Fibroblast of skin of right quadriceps (primary cell): ENCODE measurements at places on chromosomes 4 and X.
A peak's percentile ranks its signal among the peaks of the same experiment; 100 is the strongest.

DNA sequence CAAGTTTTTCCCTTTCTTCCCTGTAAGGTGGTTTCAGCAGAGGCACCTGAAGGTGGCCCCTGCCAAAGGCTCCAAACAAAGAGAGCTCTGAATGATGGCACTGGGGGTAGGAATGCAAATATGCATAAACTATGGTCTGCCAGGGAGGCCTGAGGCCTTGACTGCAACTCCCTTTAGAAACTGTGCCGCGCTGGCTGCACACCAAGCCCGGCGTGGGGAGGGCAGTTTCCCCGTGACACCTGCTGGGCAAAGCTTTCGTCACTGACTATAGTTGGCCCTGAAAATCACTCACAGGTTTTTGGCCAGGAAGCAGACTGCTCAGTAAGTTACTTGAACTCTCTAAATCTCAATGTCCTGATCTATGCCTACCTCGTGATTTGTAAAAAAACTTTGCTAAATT lies 97.8 kb upstream of the ATOH1 start:
- no peak for DNase-seq

GRCh38 chr4:42454755-42455420 lies 57.6 kb downstream of the SHISA3 start:
- no peak for DNase-seq

- peak; percentile 32 for DNase-seq
Measured at GRCh38 chr4:155960522-155960921, 6.9 kb upstream of the CTSO start.

DNA sequence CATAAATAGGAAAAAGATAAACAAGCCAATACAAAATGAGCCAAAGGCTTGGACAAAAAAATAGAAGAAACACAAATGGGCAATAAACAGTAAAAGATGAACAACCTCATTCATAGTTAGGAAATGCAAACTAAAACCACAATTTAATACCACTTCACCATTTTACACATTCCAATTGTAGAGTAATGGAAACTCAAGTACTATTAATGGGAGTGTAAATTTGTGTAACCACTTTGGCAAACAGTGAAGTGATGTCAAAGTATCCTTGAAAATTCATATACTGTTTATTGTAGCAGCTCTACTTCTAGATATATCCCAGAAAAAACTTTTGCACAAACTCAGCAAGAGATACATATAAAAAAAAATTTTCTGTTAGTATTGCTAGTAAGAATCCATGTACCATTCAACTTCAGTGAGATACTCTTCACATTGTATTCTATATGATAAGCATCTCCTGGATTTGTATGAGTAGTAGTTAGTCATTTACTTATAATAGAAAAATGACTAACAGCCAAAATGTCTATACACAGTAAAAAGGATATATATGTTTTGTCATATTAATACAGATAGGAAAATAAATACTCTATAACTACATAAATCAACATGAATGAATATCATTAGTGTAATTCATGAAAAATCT lies 229.8 kb downstream of the DKK2 start:
- DNase-seq: peak; percentile 59

DNA sequence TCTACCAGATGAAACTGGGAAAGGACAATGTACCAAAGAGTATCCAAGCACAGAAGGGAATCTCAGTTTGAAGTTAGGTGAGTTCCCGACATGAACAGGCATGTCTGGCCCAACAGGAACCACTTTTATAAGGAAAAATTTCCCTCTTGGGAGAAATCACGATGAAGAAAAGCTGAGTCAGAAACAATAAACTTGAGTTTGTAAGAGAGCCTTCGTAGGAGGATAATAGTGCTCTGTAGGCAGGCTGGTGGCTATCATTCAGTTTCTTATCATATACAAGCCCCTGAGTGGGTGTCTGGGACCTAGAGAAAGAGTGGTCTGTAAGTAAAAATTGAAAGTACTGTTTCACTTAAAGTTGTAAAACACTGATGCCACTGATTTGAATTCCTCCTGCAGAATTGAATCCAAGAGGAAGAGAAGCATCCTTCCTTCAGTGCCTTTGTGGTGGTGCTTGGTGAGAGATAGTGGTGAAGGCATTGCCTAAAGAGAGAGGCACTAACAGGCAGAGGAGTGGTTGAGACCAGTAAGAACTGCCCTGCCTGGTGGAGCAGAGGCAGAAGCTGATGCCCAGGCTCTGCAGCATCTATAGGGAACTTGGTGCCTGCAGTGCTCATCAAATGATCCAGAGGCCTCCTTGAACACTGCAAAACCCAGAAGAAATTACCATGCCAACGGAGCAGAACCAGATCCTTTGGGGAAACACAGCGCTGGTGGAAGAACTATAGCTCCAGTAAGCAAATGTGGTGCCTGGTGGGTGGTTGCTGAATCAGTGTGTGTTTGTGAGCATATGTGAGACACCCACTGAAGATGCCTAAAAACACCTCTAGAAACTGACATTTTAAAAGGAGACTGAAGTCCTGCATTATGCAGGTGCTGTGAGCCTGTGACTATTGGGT lies 31.7 kb upstream of the METAP1 start:
- DNase-seq: no peak

- DNase-seq: no peak
Measured at GRCh38 chr4:172865531-172866127, 303.0 kb upstream of the GALNT7 start.

DNA sequence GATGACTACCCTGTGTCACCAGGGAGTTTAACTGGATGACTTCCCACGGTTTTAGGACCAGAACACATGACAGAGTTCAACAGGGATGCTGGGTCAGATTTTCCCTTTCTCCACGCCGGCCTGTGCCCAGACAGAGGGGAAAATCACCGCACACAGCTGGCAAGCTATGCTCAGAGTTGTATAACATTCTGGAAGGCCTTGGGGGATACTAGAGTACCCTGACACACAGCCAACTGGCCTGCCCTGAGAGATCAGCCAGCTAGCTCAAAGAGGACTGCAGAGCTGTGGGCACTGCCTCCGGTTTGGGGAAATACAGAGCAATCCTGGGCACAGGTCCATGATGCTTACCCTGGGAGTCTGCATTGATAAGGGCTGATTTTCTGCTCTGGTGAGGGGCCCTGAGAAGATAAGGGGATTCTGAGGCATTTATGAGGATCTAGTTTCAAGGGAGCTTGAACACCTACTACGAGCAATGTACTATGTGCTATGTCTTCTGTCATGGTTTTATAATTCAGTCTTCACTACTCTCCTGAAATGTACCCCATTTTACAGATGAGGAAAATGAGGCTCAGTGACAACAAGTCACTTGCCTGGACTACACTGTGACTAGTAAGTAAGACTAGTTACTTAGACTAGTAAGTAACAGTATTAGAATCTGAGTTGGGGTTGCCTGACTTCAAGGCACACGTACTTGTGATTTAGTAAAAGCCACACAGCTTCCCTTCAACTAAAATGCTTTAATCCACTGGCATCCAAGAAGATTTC lies 14.7 kb downstream of the C4orf54 start:
- no peak for DNase-seq

- DNase-seq: no peak
Measured at GRCh38 chrX:78357342-78358055, 30.1 kb upstream of the CYSLTR1 start.

GRCh38 chrX:106035064-106035463 lies 3.5 kb downstream of the SERPINA7 start:
- DNase-seq: no peak

GRCh38 chr4:168409089-168409801 lies 71.0 kb downstream of the DDX60L start:
- peak; percentile 67 for DNase-seq

DNA sequence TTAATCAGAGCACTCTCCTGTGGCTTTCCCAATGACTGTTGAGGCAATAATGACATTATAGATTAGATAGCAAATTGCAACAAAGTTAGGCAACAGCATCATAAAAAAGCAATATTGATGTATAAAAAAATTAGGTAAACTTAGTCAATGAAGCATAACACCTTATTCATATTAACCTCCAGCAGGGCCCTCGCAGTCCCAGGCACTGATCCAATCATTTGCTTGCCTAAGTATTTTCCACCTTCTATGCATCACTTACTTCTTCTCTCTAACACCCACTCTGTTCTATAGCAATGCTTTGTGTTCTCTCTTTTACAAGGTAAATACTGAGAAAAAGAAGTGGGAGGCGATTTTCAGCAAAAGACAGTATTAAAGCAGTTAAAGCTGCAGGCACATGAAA lies 833.5 kb upstream of the ADGRL3 start:
- no peak for DNase-seq

- DNase-seq: no peak
Measured at GRCh38 chr4:37542706-37543105, 143.5 kb downstream of the RELL1 start.

GRCh38 chrX:42459735-42460134 lies 318.2 kb downstream of the PPP1R2C start:
- no peak for DNase-seq

- no peak for DNase-seq
Measured at GRCh38 chr4:24243641-24244040, 340.7 kb downstream of the DHX15 start.

DNA sequence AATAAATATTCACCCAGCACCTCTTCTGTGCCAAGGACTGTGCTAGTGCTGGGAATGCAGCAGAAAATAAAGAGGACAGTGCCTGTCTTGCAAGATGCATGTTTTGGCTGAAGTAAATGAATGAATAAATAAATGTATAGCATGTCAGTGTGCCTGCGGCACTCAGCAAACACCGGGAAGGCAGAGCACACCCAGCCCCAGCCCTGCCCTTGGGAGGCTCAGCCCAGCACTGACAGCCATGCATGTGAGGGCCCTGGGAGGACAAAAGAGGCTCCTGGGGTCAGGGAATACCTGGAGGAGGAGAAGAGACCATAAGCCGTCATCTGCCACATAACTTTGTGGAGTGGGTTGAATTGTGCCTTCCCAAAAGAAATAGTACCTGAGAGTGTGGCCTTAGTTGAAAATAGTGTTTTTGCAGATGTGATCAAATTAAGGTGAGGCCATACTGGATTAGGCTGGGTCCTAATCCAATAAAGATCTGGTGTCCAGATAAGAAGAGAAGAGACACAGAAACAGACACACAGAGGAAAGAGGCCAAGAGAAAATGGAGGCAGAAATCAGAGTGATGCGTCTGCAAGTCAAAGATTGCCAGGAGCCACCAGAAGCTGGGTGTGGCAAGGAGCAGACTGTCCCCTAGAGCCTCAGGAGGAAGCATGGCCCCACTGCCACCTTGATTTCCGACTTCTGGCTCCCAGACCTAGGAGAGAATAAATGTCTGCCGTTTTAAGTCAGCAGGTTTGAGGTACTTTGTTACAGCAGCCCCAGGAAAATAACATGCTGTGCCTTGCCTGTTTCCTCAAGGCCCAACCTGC lies 16.3 kb downstream of the C4orf50 start:
- DNase-seq: no peak

- DNase-seq: no peak
Measured at GRCh38 chr4:5685296-5685695, 23.1 kb downstream of the EVC2 start.

- no peak for DNase-seq
Measured at GRCh38 chr4:129994715-129995114, 898.8 kb downstream of the C4orf33 start.

GRCh38 chr4:76476571-76476970 lies 41.5 kb downstream of the SHROOM3 start:
- DNase-seq: peak; percentile 9

DNA sequence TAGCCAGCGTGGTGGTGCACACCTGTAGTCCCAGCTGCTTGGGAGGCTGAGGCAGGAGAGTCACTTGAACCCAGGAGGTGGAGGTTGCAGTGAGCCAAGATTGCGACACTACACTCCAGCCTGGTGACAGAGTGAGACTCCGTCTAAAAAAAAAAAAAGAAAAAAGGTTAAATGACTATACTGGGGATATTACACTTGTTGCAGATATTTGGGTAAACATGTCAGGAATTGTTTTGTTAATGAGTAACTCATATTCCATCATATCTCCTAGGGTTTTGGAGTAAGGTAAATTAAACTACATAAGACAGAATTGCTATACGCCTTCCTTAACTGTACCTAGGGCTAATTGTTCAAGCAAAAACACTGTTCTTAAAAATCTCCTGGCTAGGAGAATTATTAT lies 291.4 kb upstream of the IGFBP7 start:
- no peak for DNase-seq

GRCh38 chrX:138692591-138692990 lies 18.9 kb downstream of the FGF13 start:
- DNase-seq: peak; percentile 20

GRCh38 chr4:3703677-3704521 lies 62.3 kb upstream of the ADRA2C start:
- DNase-seq: no peak

DNA sequence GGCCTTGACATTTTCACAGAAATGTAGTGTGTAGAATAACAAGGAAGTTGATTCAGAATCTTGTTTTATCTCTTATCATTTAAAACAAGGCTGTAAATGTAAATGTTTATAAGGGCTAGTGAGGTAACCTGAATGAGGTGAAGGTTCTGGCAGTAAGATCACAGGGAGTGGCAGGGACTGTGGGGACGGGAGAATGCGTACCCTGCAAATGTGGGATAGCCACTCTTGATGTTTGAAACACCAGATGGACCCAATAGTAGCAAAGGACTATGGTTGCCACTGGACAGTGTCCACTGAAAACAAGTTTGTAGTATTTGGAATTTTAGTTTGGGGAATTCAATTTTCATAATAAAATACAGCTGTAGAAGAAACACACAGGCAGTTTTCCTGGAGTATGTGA lies 155.3 kb downstream of the FHIP1A start:
- DNase-seq: no peak

DNA sequence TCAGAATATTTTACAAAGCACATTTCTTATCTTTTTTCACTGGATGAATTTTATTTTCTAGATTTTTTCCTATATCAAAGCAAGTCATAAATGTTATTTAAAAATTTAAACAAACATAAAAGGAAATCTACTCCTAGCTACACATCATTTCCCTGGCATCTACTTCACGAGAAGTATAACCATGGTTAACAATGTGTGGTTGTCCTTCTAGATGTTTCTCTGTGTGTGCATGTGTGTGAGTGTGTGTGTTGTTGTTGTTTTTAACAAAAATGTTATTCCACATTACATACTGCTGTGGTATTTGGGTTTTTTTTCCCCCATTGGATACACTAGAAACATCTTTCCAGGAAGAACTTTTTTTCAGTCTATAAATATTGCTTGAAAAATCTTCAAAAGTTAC lies 103.1 kb downstream of the CHIC2 start:
- peak; percentile 12 for DNase-seq

- DNase-seq: peak; percentile 14
Measured at GRCh38 chrX:46649421-46650260, 76.1 kb downstream of the CHST7 start.

DNA sequence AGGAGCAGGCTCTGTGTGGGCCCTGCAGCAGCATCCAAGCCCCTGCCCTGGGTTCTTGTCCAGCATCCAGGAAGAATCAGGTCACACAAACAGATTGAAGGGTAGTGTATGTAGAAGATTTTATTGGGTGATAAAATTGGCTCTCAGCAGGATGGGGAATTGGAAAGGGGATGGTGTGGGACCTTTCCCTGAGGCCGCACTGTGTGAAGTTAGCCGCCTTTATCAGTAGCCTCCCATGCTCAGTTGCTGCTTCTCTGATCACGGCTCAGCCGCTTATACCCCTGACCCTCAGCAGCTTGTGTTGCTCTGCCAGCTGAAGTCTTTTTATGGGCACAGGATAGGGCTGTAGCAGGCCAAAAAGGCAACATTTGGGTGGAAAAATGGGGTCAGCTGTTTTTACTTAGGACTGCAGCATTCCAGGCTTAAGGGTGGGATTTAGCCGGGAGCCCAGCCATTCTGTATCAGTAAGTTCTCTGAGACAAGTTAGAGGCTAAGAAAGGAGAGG lies 35.2 kb upstream of the CCNG2 start:
- DNase-seq: no peak
